ENCODE measurements at places on chromosomes 5 and 9.
A peak's percentile ranks its signal among the peaks of the same experiment; 100 is the strongest.

- DNase-seq = no peak
Measured at GRCh38 chr5:138287246-138287645, 12.8 kb upstream of the GFRA3 start.

GRCh38 chr9:116278326-116278725, 124.7 kb downstream of the PAPPA start:
- DNase-seq = no peak

- DNase-seq = no peak
Measured at GRCh38 chr9:85451680-85452079, 290.1 kb downstream of the AGTPBP1 start.

DNA sequence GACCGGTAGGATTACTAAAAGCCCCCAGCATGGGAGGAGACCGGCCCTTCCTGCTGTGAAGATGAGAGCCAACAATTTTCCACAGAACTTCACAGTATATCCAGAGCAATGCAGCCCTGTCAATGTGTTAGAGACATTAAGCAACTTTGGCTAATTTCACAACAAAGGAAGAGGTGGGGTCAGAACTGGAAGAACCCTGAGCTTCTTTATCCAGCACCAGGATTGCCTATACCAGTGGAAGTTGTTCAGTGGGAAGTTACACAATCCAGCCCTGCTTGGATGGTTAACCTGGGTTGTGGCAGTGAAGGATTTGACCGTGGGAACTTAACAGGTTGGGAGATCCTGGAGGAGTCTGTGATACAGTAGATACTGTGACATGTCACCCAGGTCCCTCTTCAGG, 197.0 kb downstream of the FBN2 start:
- DNase-seq = no peak

DNA sequence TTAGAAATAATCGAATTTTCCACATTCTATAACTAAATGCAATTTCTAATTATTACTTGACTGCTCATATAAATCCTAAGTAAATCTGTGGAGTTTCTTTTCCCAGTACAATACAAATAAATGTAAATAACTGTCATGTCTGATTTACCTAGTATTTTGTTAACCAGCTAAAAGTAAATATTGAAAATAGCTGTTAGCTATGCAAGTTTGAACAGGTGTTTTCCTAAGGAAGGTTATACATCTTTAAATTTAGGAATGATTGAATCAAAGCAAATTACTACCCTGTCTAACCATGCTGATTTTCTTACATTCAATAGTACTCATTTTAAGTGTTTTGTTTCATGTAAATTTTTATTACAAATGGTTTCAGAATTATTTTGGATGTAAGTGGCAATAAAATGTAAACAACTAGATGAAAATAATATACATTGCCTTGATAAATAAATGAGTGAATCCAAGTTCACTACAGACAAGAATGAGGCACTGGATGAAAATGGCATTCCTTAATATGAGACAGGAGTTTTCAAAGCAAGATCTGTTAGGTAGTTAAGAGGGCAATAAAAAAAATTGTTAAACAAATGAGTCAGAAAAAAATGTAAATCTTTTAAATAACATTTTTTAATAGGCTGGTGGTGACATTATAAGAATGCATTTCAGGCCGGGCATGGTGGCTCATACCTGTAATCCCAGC, 15.8 kb downstream of the MCIDAS start:
- DNase-seq = no peak

DNA sequence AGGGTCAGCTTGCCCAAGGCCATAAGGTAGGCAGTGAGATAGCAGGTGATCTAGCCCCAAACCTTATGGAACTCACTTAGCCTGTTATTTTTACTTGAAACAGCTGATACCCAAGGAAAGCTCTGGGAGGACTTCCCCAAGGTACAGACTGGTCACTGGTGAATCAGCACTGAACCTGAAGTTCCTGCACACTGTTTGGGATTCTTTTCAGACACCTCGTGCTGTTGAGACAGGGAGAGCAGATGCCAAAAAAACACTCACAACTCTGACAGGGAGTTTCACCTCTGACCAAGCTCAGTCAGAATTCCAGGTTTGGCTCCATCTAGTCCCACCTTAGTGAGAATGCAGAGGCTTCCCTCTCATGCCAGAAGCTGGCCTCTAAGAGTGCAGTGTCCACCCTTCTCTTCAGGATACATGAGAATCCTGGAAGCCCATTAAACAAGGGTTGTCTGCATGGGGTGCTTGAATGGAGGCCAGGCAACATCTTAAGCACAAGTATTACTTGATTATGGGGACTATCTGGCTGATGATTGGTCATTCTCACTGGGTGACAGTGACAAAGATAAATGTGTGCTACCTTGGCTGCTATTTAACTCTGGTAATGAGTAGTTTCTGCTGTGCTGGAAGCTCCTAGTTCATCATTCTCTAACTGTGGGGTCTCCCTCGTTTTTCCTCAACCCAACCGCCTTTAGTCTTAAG, 122.8 kb upstream of the SLIT3 start:
- DNase-seq = no peak

GRCh38 chr5:6581090-6581489, 51.8 kb downstream of the NSUN2 start:
- DNase-seq = no peak

DNA sequence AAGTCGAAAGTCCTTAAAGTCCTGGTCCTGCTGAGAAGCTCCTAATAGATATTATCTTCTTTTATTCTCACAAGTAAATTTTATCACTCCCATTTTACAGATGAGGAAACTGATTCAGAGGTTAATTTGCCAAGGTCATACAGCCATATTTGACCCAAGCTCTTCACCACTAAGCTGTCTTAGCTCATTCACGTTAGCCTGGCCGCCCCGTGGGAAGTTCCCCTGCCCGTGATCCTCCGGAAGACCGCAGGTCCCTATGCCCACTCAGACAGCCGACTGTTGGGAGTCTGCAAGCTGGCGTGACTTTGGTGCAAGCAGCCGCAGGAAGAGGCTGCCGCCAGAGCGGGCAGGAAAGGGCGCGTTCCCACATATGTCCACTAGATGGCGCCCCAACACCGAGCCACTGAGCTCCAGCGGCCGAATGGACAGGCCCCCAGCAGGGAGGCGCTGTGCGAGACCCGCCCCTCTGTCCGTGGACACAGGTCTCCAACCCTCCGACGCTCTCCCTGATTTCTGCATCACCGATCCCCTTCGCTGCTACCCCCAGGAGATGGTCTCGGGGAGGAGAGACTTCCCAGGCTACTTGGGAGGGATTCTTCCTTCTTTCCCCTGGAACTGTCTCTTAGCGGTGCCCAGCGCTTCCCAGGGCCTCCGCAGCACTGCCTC, 10.0 kb upstream of the ARAP3 start:
- peak; percentile 69 for DNase-seq

- no peak for DNase-seq
Measured at GRCh38 chr5:138536665-138537315, 6.2 kb downstream of the ETF1 start.

- DNase-seq = no peak
Measured at GRCh38 chr9:136080716-136081112, 14.4 kb downstream of the NACC2 start.

DNA sequence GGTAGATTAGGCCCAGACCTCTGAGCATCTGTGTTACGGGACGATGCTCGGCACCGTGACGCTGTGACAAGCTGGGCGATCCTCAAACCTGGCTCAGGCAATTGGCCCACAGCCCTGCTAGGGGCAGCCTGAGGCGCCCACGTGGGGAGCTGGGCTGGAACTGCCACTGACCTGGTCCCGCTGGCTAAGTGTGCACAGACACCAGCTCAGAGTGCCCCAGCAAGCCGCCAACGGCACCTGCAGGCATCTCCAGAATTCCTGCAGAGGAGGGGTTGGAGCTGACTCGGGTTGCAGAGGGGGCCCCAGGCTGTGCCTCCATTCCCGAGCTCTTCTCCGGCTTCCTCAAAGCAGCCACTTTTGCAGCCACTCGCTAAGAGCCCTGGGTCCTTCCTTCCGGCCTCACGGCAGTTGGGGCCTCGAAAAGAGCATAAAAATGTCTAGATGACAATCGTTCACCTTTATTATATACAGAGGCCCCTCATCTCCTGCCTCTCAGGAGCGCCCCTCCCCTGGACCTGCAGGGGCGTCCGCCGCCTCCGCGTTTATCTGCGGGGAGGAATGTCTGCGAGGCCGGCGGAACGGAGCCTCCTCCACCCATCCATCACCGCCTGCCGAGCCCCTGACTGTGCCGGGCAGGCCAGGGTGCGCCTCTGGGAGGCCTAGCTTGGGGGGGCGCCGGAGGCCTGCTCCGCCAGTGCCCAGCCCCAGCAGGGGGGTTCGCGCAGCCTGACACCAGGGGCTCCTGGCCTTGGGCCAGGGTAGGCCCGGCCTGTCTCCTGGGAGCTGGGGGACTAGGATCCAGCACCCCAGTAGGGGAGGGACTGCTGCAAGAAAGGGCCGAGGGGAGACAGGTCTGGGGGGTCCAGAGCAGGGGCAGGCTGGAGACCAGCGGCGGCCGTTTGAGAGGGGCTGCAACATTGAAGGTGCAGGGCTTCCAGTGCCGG, 144.9 kb downstream of the BARX1 start:
- DNase-seq = no peak

GRCh38 chr5:149672701-149673476, 57.2 kb upstream of the PPARGC1B start:
- DNase-seq = no peak

DNA sequence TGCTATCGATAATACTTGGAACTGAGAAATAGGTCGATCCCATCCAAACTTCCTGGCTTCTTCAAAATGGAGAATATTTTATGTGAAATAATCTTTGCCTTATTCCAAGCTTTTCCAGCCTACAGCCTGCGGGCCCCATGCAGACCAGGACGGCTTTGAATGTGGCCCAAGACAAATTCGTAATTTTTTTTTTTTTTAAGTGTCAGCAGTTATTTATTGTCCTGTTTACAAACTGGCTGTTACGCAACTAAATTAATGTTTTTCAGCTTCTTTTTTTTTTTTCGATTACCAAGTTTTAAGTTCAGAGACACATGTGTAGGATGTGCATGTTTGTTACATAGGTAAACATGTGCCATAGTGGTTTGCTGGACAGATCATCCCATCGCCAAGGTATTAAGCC, 411.7 kb upstream of the EDIL3 start:
- no peak for DNase-seq

DNA sequence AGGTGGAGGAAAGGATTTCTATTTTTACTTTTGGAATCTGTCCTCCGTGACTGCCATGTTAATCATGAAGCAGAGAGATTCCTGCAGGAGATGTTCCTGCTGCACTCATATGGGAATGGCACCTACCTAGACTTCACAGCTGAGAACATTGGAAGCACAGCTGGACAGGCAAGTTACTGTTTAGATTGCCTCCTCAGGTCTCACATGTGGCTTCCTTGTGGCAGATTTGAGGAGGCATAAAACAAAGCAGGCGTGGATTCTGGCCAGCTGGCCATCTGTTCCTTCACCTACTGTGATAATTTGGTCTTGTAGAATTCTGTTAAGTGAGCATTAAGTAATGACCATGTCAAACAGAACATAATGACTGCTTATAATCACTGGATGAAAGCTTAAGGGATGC, 193.4 kb downstream of the EDIL3 start:
- DNase-seq = no peak

GRCh38 chr5:94778299-94778698, 159.8 kb downstream of the SLF1 start:
- no peak for DNase-seq

DNA sequence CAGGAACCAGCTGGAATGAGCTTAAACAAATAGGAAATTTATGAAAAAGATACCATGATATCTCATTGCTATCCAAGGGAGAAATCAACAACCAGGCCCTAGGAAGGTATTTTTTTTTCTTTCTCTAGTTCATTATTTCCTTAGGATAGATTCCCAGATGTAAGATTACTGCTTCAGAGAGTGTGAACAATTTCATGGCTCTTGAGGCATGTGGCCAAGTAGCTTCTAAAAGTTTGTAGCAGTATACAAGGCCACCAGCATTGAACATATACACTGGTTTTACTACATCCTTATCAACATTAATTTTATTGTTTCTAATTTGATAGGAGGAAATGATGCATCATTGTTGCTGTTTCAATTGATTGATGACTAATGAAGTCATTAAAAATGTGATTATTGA, 201.2 kb downstream of the SREK1 start:
- no peak for DNase-seq

DNA sequence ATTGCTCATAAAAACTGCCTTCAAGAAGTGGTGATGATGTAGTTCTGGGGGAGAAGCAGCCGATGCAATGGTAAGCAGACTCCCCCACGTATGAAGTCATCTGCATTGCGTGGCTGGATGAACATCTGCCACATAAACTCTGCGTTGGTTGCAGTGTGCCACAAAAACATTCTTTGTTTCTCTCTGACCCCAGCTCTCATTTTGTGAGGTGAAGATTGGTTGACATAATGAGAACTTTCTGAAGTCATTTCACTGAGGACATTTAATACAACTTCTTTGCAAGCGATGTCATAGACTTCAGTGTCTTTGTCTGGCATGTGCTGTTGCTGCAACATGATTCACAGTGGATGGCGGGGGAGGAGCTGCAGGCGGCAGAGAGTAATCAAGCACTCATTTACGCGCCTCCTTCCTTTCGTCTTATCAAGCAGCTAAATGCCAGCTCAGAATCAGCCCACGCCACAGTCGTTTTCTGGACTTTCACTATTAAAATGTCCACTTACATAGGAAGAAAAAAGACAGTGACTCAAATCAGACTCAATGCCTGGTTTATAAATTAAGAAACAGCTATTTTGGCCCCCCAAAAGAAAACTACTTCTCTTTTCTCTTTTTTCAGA, 91.5 kb upstream of the NFIL3 start:
- DNase-seq = peak; percentile 12

GRCh38 chr5:69188811-69189161, 597 bp upstream of the CENPH start:
- DNase-seq = no peak

- no peak for DNase-seq
Measured at GRCh38 chr9:138053321-138053868, 175.8 kb downstream of the CACNA1B start.

GRCh38 chr5:167745868-167746267, 545.6 kb upstream of the WWC1 start:
- no peak for DNase-seq

DNA sequence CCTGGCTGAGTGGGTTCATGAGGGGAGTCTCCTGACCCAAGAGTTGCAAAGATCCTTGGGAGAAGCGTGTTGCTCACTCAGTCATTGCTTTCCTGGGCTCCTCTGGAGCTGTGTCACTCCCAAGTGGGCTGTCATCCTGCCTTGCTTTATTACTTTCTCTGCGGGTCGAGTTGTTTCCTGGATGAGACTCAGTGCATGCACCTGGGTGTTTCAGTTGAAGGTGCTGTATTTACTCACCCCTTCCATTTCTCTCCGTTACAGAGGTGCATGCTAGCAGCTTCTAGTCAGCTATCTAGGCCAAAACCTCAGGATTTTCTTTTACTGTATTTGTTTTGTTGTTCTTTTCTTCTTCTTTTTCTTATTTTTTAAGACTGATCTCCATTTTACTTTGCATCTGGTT, 785.5 kb upstream of the EDIL3 start:
- no peak for DNase-seq

- no peak for DNase-seq
Measured at GRCh38 chr5:128772356-128772755, 192.9 kb upstream of the SLC27A6 start.

GRCh38 chr9:14372437-14373335, 58.7 kb upstream of the NFIB start:
- no peak for DNase-seq

GRCh38 chr5:148750614-148751013, 75.8 kb upstream of the ADRB2 start:
- no peak for DNase-seq

- no peak for DNase-seq
Measured at GRCh38 chr5:172508471-172509404, 54.4 kb upstream of the SH3PXD2B start.

- no peak for DNase-seq
Measured at GRCh38 chr9:134298000-134298399, 28.3 kb upstream of the RXRA start.

Measured in stimulated activated CD8-positive, alpha-beta memory T cell treated with anti-CD3 and anti-CD28 coated beads, Interleukin-7, amount 100 ng/mL, for 48 hours (primary cell).